ENCODE measurements at places on chromosomes 16 and 17. TPM values are rescaled to one million over a fixed set of nuclear protein-coding genes. Genes with fewer than 3 reads are reported as not detected.

Gene TEX19
- total RNA-seq, result not detected

Gene PIRT
- total RNA-seq, result not detected

DNA sequence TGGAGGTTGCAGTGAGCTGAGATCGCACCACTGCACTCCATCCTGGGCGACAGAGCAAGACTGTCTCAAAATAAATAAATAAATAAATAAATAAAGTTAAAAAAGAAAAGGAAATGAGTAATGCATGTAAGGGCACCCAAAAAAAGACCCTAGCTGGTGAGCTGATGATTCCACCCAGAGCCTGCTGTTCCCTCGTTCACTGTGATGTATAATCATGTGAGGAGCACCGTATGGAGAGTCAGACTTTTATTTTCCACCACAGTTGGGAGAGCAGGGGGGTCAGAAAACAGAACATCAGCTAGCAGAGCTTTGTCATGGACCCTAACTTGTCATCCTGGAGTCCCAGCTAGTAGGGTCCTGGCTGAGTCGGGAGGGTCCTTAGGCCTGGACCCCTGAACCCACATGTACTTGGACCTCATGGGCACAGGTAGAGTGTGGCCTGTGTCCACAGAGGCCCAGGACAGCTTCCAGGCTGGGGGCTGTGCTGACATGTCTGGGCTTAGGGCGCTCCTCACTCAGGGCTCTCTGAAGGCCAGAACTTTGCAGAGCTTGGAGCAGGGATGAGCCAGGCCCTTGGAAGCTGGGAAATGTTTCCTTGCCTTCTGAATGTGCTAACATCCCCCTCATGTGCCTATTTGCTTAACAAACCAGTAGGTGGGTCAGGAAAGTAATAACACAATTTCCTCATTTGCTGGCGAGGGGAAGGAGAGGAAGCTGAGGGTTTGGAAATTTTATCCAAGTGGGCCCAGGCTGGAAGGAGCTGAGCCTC, 18.8 kb upstream of the LASP1NB start:
- no peaks in the 10 kb centered on the region for H3K27me3 ChIP-seq
- DNase-seq, result no peak
- peaks cover 56% of the 10 kb centered on the region for H3K4me1 ChIP-seq
- H3K4me3 ChIP-seq, result no peak overlapping the region

DNA sequence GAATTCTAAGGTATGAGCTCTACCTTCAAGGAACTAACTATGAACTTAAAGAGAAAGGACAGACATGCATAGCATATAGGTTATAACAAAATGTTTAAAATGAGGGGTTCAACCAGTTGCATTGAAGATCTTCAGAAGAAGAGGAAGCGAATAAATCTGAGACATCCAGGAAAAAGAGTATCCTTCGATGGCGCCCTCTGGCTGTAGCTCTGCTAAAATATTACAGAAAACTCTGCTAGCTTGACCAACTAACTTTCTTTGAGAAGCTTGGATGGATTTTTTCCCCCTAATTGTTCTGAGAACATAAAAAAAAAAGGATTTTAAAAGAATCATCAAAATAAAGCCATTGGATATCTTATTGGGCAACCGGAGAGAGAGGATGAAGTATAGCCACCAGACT, 659.9 kb upstream of the SOX9 start:
- H3K4me1 ChIP-seq, result no peaks in the 10 kb centered on the region
- H3K27ac ChIP-seq, result no peak overlapping the region
- H3K4me3 ChIP-seq, result no peak overlapping the region
- no peak for DNase-seq

DNA sequence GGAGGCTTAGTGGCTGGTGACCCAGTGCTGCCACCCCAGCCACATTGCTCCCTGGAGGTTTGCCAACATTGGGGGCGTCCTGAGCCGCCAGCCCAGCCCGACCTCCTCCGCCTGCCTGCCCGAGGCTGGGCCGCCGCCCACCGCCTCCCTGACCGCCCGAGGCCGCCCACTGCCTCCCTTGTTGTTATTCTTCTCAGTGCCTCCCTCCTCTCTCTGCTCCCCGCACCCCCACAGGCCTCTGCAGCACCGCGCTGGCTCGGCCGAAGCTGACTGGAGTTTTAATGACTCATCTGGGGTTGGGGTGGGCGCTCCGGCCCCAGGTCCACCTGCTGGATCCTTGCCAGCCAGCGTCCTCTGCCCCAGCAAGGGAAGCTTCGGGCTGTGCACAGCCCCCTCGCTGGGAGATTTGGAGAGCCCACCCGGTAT, 102.5 kb downstream of the RBFOX3 start:
- H3K4me3 ChIP-seq, result no peak overlapping the region
- no peak overlapping the region for H3K27ac ChIP-seq
- H3K27me3 ChIP-seq, result no peaks in the 10 kb centered on the region
- DNase-seq, result no peak

GRCh38 chr17:56926270-56926669, 12.4 kb upstream of the TRIM25 start:
- H3K36me3 ChIP-seq, result no peaks in the 10 kb centered on the region
- DNase-seq, result no peak
- no peak overlapping the region for H3K27ac ChIP-seq
- no peaks in the 10 kb centered on the region for H3K27me3 ChIP-seq

DNA sequence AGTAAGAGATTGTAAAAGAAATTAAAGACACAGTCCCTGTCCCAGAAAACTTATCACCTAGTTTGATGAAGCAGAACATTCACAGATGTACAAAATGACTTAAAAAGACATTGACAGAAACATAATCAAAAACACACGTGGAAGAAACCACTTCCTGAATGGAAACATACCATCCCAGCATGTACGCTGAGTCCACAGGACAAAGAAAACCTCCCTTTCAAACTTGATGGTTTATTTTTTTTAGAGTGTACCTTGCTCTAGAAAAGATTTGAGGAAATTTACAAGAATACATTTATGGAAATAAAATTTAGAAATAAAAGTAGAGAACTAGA, 140.9 kb downstream of the PMP22 start:
- H3K27ac ChIP-seq, result no peak overlapping the region
- H3K27me3 ChIP-seq, result peaks cover 13% of the 10 kb centered on the region
- no peak for DNase-seq
- H3K4me1 ChIP-seq, result no peaks in the 10 kb centered on the region
- no peak overlapping the region for H3K4me3 ChIP-seq
- H3K36me3 ChIP-seq, result no peaks in the 10 kb centered on the region

- DNase-seq, result peak; percentile 70
- no peaks in the 10 kb centered on the region for H3K27me3 ChIP-seq
- peak overlapping the region; percentile 47 for H3K4me3 ChIP-seq
- H3K27ac ChIP-seq, result no peak overlapping the region
Observed at GRCh38 chr17:64063766-64064224, 43.4 kb upstream of the ICAM2 start.

GRCh38 chr17:16419074-16419928, 3.9 kb downstream of the TRPV2 start:
- no peaks in the 10 kb centered on the region for H3K27me3 ChIP-seq
- peak overlapping the region; percentile 14 for H3K4me3 ChIP-seq
- H3K4me1 ChIP-seq, result peaks cover 64% of the 10 kb centered on the region
- no peak for DNase-seq
